ENCODE measurements at places on chromosomes 1 and 21. TPM values are rescaled to one million over a fixed set of nuclear protein-coding genes. Genes with fewer than 3 reads are reported as not detected.

GRCh38 chr1:154258784-154259183, 13.6 kb upstream of the HAX1 start:
- H3K4me3 ChIP-seq, result no peak overlapping the region
- H3K27me3 ChIP-seq, result no peaks in the 10 kb centered on the region
- no peak for DNase-seq
- H3K4me1 ChIP-seq, result peaks cover 6% of the 10 kb centered on the region
- H3K36me3 ChIP-seq, result peaks cover 75% of the 10 kb centered on the region

- no peaks in the 10 kb centered on the region for H3K36me3 ChIP-seq
- no peak overlapping the region for H3K27ac ChIP-seq
- DNase-seq, result peak; percentile 2
These were observed 32.1 kb upstream of the EPHX4 start for GRCh38 chr1:91997607-91998195.

DNA sequence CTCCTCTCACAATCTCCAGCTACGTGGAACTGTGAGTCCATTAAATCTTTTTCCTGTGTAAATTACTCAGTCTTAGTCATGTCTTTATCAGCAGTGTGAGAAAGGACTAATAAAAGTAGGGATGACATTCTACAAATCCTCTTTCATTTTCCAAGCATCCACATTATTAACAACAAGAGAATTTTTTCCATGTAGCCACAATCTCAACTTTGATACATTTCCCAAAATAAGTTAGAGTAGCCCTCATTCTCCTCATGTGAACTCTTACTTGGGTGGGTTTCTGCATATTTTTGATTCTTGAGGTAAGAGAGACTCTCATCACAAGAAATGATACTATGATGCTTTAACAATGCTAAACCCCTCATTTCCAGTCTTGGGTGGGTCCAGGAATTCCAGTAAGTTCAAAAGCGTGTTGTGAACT, 52.8 kb downstream of the TNFSF18 start:
- no peak overlapping the region for H3K27ac ChIP-seq
- H3K27me3 ChIP-seq, result no peaks in the 10 kb centered on the region
- no peaks in the 10 kb centered on the region for H3K4me1 ChIP-seq
- no peak overlapping the region for H3K4me3 ChIP-seq
- H3K36me3 ChIP-seq, result no peaks in the 10 kb centered on the region
- no peak for DNase-seq

DNA sequence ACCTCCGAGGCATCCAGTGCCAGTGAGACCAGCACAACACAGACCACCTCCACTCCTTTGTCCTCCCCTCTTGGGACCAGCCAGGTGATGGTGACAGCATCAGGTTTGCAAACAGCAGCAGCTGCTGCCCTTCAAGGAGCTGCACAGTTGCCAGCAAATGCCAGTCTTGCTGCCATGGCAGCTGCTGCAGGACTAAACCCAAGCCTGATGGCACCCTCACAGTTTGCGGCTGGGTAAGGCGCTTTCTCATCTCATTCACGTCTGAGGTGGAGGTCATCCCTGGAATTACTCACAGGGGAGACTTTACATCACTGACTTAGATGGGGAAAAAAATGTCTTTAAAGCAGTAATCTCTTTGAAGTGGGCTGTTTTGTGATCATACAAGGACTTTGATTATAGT, 106.3 kb downstream of the CD247 start:
- H3K4me3 ChIP-seq, result no peak overlapping the region
- H3K27me3 ChIP-seq, result no peaks in the 10 kb centered on the region
- no peak overlapping the region for H3K27ac ChIP-seq
- peaks cover 14% of the 10 kb centered on the region for H3K36me3 ChIP-seq
- H3K4me1 ChIP-seq, result peaks cover 16% of the 10 kb centered on the region

GRCh38 chr1:246004301-246004700, 502.8 kb downstream of the SMYD3 start:
- no peaks in the 10 kb centered on the region for H3K36me3 ChIP-seq
- no peaks in the 10 kb centered on the region for H3K27me3 ChIP-seq
- no peak overlapping the region for H3K4me3 ChIP-seq
- H3K27ac ChIP-seq, result no peak overlapping the region

DNA sequence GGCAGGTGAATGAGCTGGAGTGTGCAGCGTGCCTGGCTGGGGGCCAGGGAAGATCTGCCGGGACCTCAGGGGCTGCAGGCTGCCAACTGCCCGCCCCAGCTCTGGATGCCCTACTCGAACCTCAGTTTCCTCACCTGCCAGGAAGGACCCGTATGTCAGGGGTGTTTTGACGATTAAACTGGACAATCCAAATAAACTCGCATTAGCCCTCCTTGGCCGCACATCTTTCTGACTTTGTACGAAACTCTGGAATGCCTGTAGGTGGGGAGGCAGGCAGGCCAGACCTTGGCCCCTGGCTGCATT, 8.3 kb upstream of the ZNF669 start:
- peaks cover 40% of the 10 kb centered on the region for H3K27me3 ChIP-seq
- peaks cover 6% of the 10 kb centered on the region for H3K4me1 ChIP-seq
- H3K27ac ChIP-seq, result no peak overlapping the region
- no peak for DNase-seq

Gene SRSF11
- 202 TPM for total RNA-seq

Data from activated T-helper 1 cell treated with anti-CD3 and anti-CD28 coated beads, Interleukin-12 subunit alpha, Interleukin-12 subunit beta, Interleukin-2, Interleukin-4 antibody, amounts not matched to agents 30 ng/mL and 10 ng/mL and 1 ng/mL, durations not matched to agents 14 hours and 24 hours and 36 hours (primary cell).